Skeletal muscle cell (primary cell): ENCODE measurements at places on chromosomes 2 and 18.

DNA sequence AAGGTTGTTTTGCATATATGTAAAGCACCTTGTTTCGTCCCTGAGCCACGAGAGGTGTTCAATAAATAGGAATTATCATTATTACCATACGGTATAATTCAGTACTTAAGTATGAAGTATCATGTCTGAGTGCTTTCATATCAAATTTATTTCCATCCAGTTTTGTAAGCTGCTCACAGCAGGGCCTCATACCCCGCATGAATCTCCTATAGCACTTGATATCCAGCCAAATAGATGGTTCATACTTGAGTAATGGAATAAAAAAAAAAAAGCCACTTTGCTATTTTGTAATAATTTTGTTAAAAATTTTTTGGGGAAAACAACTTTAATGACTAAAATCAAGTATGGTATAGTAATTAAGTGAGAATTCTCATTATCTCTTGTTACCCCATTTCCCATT lies 160.8 kb upstream of the NOSTRIN start:
- DNase-seq: no peak

- DNase-seq: no peak
Observed at GRCh38 chr2:233331536-233331935, 22.8 kb upstream of the DGKD start.

DNA sequence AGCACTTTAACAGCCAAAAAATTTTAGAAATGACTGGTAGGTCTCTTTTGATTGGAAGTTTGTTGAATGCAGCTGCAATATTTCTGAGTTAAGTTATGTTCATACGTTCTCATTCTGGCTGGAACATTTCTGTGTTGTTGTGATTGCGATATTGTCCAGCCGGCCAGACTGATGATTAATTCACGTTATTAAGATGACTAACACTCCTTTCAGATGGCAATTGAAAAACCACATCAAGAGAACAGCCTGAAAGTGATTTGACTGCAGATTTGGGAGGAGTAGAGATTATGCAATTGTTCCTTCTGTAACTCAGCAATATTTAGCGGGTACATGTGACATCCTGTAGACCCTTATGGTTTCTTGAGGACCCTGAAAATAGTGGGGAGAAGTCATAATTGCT lies 133.7 kb downstream of the FBXO15 start:
- peak; percentile 52 for DNase-seq

GRCh38 chr2:185978634-185979407 lies 240.2 kb downstream of the FSIP2 start:
- peak; percentile 59 for DNase-seq

DNA sequence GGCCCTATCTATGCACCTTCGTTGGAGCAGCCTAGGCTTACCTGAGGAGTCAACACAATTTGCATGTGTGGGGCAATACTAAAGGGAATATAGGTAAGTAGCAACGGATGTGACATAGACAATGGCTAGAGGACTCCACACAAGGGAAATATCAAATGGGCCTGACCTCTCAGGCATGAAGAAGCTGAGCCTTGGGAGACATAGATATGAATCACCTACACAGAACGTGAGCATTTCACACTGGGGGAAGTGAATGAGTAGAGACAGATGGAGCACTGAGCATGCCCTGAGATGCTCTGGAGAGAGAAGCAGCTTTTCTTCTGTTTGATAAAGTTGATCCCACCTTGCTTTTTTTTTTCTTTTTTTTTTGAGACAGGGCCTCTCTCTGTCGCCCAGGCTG lies 97.9 kb downstream of the ATL2 start:
- DNase-seq: no peak
